ENCODE measurements at places on chromosomes 6 and 20.

GRCh38 chr6:27251112-27251605 is 3.7 kb downstream of the PRSS16 start:
- peak; percentile 78 for ATAC-seq

- peak; percentile 100 for ATAC-seq
Measured at GRCh38 chr20:19735446-19735845, 22.6 kb upstream of the RIN2 start.

- no peak for ATAC-seq
Measured at GRCh38 chr6:53737746-53738145, 57.1 kb upstream of the LRRC1 start.

- peak; percentile 34 for ATAC-seq
Measured at GRCh38 chr6:136822046-136822375, 381 bp upstream of the PEX7 start.

DNA sequence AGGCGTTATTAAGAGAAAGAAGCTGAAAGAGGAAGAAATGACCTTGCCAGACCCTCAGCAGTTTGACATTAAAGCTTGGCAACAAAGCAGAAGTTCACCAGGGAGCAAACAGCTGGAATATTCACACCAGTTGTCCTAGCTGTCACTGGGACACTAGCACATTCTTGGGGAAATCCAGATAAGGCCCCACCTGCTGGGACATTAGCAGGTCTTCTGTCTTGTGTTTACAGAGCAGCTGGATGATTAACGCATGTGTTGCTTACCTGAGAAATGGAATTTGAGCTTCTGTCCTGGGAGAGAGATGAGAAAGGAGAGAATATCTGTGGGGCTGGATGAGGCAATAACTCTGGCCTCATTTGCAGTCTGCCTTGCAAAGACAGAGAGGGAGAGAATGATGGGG is 137.6 kb upstream of the RIN2 start:
- no peak for ATAC-seq

- no peak for ATAC-seq
Measured at GRCh38 chr20:9215539-9215938, 146.7 kb downstream of the PLCB4 start.

GRCh38 chr6:25167961-25168360 is 111.2 kb upstream of the CARMIL1 start:
- no peak for ATAC-seq

DNA sequence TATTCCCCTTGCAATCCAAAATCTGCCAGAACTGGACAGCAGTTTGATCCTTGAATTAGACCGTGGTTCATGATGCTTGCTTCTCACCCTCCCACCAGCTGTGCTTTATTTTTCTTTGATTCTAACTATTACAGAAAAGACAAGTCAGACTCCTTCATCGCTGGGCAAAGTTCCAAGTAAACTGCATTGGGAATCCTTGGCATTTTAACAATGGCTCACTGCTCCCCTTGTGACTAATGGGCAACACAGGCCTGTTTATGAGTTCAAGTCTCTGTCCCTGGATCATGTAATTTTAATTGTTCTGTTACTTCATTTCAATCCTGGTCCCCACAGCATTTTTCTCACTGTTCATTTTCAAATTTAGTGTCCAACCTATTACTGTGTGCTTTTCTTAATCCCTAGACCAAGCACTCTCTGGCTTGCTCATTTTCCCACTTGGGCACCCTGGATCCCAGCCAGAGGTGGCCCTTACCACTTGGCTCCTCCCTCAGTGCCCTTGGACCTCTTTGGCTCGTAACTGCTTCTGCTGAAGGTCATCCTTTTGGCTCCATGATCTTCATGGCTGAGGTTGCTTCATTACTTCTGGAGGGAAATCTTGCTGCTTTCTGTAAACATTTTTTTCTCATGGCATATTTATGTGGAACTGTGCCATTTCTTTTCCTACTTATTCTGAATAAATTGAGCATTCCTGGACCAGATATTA is 32.8 kb downstream of the PSMB9 start:
- peak; percentile 60 for ATAC-seq

GRCh38 chr20:37781626-37782025 is 87.8 kb downstream of the CTNNBL1 start:
- ATAC-seq: no peak

DNA sequence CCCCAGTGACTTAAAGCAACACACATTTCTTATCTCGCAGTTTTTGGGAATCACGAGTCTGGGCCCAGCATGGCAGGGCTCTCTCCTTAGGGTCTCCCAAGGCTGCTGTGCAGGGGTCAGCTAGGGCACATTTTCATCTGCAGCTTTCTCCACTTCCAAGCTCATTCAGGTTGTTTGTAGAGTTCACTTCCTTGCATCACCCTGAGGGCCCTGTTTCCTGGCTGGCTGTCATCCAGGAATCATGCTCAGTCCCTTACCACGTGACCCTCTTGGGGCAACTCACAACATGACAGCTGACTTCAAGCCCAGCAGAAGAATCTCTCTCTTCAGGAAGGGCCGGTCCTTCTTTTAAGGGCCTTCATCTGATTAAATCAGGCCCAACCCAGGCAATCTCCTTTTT is 21.3 kb downstream of the SNAP25 start:
- no peak for ATAC-seq

GRCh38 chr20:63903796-63904561 is 9.1 kb downstream of the DNAJC5 start:
- ATAC-seq: no peak

GRCh38 chr6:48782225-48782624 is 671.2 kb upstream of the PTCHD4 start:
- ATAC-seq: no peak

DNA sequence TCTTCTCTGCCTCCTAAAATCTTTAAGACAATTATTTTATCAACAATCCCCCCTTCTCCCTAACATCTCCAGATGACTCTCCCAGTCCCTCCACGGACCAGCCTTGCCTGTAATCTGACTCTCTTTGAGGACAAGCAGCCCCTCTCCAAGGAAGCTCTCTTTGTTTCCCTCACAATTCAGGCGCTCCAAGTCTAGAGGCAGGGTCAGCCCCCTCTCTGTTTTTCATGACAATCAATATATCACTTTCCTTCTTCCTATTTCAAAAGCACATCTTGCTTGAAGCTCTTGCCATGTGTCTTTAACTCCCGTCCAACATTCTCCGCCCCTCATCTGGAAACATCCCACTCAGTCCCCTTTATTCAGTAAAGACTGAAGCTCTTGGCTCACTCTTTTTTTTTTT is 393.4 kb upstream of the SULF2 start:
- ATAC-seq: no peak

DNA sequence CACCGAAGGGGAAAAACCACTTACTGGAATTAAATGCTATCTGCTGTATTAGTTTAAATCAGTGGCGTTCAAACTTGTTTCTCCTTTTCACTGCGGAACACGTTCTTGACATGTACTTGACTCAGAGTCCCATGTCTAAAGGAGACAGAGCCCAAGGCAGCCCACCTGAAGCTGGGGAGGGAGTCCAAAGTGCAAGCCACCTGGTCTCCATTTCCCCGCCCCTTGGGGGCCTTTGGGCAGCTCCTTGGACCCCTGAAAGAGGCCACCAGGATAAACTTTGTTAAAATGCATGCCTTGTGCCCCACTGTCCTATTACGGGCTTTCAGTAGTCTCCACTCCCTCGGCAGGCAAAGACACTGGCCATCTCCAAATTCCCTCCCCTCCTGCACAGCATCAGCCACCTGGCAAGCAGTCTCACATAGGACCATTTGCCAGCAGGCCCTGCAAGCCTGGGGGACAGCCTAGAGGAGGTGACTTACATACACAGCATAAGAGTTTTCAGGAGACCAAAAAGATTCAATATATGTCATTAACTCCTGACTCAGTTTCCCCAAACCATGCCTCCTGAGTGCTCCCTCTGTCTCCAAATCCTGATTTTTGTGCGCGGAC is 6.7 kb downstream of the PCK1 start:
- ATAC-seq: no peak

GRCh38 chr6:56689114-56689513 is 46.4 kb upstream of the DST start:
- no peak for ATAC-seq

DNA sequence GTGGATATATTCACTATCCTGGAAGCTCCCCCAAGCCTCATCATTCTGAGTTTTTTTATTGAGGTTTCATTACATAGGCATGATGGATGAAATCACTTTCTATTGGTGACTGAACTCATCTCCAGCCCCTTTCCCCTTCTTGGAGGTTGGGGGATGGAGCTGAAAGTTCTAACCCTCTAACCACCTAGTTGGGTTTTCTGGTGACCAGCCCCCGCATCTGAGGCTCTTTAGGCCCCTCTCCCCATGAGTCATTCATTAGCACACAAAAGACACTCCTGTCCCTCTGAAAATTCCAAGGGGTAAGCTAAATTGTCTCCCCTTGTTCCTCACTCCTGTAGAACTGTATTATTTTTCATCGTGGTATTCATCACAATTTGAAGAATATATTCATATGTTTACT is 33.3 kb downstream of the GFRA4 start:
- ATAC-seq: no peak

GRCh38 chr6:78251931-78252330 is 599.1 kb downstream of the MEI4 start:
- ATAC-seq: no peak

DNA sequence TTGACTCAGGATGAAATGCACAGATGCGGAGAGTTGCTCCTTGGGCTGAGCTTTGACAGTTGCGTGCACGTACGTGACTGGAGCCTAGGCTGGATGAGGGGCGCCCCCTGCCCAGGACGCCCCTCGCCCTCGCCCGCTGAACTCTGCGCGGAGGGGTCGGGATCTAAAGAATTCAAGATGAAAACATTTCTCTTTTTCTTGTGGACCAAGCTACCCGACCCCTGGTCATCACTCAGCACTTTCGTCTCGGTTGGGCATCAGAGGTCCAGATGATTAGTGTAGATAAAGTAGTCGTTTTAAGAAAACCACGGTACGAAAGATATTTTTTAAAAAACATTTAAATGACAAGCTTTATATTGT is 700 bp downstream of the DTD1 start:
- ATAC-seq: peak; percentile 12

DNA sequence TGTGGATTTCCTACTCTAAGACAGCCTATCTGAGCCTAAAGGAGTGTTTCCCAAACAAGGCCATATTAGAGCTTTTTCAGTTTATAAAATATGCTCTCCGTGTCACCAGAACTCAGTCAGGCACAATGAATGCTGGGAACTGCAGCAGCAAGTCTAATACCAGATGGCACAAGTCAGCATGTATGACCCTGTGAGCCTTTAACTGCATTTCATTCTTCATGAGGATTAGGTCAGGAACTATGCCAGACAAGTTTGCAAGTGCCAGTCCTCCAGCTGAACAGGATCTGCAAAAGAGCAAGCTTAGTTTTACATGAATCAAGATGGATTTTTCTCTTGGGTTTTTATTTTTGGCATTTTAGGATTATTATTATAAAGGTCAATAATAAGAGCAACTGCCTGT is 66.7 kb upstream of the SAMD5 start:
- ATAC-seq: no peak

- ATAC-seq: peak; percentile 94
Measured at GRCh38 chr6:106223300-106223930, 102.1 kb downstream of the ATG5 start.

- peak; percentile 3 for ATAC-seq
Measured at GRCh38 chr6:142842418-142843261, 102.3 kb downstream of the HIVEP2 start.

DNA sequence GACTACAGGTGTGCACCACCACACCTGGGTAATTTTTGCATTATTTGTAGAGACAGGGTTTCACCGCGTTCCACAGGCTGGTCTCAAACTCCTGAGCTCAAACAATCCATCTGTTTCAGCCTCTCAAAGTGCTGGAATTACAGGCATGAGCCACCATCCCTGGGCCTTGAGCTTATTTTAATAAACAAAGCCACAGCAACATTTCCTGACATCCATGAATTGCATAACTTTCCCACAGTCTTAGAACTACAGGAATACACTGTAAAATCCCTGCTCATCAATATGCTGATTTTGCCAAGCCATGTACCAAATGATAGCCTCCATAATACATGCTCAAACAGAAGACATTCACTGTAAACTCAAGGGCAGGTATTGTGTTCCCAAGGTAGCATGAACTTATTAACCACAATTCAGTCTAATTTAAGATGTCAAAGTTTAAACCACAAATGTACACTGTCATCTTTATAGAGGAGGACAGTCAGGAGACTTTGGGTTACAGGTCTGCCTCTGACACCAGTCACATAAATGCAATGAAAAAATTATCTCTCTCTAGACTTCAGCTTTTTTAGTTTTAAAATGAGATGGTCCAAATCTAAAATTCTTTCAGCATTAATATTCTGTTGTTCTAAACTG is 40.0 kb downstream of the NUDT3 start:
- ATAC-seq: no peak

DNA sequence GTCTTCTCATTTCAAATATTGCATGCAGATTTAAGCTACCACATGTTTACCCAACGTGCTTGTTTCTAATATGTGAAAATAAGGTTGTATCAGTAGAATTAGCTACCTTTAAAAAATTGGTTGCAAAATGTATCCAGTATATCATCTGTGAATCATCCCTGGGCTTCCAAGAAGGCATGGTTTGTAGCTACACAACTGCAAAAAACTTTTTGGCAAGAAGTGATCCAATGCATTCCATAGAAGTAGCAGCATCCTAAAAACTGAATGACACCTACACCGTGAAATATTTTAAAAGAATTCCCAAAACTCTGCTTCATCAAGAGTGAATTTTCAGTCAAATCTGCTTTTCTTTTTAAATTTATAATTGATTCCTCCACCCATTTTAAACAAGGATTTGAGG is 89.1 kb downstream of the AIG1 start:
- ATAC-seq: 0 out of 3 replicates have a peak, but pooled peaks have one; percentile 21

- peak; percentile 26 for ATAC-seq
Measured at GRCh38 chr6:9139746-9140145, 704.4 kb upstream of the SLC35B3 start.

- peak; percentile 95 for ATAC-seq
Measured at GRCh38 chr6:84193114-84193708, 34.2 kb downstream of the CEP162 start.

GRCh38 chr6:11909696-11910132 is 102.4 kb upstream of the HIVEP1 start:
- ATAC-seq: peak; percentile 86

- ATAC-seq: no peak
Measured at GRCh38 chr6:84517741-84518530, 246.5 kb downstream of the TBX18 start.

DNA sequence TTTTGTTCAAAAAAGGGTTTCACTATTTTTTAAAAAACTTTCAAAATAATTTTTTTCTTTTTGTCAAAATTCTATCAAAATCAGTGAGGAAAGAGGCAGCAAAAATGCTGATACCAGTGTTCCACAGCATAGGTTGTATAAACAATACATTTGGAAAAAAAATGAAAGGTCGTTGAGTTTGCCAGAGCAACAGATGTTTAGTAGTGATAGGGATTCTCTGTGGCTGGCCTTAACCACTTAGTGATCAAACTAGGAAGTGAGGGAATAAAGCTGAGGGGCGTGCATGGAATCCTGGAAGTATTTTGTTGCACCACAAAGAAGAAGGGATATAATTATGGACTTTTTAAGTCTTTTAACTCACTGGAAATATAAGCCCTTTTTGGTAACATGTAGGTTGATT is 555.3 kb upstream of the CHD6 start:
- ATAC-seq: no peak

Data from SK-N-SH treated with all-trans-retinoic acid at 6 μM for 48 hours (cell line).